Urinary bladder (tissue), 4 donors: ENCODE measurements at places on chromosomes 11 and 22.

DNA sequence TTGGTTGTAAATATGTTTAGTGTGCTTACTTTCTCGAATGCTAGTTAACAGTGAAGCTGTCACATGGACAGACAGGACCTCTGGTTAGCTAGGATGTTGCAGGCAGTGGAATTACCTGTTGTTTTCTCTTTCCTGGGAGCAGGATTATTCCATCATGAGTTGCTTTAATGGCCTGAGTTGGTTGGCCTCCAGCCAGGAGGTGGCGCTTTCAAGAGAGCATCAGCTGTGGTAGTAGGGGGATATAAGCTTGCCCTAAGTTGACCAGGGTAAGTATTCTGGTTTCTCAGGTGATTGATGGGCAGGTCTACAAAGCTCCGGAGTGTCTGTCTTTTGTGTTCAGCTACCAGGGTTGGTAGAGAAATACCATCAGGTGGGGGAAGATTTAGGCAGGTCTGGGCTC, 43.5 kb downstream of the NELL1 start:
- DNase-seq, result no peak

GRCh38 chr11:75667831-75668450, 897 bp downstream of the MAP6 start:
- no peak for DNase-seq

- no peak for DNase-seq
These were observed 4.6 kb upstream of the VSIG10L2 start for GRCh38 chr11:125941267-125941618.

DNA sequence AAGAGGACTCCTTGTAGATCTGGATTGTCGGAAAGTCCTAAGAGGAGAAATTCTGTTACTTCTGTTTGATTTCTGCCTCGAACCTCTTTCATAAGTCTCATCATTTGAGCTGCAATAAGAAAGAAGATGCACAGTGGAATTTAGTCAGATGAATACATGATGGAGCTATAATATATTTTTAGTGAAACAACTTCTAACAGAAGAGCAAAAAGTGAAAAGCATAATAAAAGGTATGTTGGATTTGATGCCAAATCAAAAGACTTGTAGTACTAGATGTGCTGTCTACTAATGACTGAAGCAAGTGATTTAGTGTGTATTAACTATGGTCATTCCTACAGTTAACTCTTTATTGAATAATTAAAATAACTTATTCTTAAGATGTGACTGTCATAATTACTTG, at the start of gene OR5AP2:
TSS of gene OR5AP2 (minus strand) at position 101 of the 400 bp plus-strand sequence. CDS start at position 101, 0 bp downstream.
- DNase-seq, result no peak

GRCh38 chr22:37043209-37043827, 8.2 kb upstream of the KCTD17 start:
- DNase-seq, result no peak

DNA sequence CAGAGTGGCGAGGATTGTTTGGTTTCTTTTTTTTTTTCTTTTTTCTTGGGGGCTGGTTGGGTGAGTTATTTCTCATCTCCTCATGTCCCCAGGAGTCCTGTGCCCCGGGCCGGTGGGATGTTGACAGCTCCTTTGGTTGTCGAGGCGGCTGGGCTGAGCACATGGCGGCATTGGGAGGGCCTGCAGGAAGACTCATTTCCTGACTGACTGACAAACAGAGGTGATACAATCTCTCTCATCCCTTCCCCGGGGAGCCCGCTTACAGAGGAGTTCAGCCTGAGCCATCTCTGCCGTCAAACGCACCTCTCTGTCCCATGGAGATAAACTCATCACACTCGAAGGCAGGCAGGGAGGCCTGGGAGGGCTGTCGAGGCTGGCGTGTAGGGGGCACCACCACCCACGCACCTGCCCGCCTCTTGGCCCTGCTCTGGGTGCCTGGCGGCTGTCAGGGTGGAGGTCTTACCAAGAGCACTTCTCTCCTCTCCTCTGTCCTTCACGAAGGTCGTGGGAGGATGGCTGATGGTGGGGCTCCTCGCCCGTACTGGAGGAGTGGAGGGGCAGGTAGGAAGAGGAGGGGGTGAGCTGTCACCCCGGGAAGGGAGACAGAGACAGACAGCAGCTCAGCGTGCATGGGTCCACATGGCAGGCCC, 60.0 kb upstream of the NECTIN1 start:
- no peak for DNase-seq

- DNase-seq, result no peak
These were observed 46.6 kb upstream of the SMIM38 start for GRCh38 chr11:69109101-69109500.

DNA sequence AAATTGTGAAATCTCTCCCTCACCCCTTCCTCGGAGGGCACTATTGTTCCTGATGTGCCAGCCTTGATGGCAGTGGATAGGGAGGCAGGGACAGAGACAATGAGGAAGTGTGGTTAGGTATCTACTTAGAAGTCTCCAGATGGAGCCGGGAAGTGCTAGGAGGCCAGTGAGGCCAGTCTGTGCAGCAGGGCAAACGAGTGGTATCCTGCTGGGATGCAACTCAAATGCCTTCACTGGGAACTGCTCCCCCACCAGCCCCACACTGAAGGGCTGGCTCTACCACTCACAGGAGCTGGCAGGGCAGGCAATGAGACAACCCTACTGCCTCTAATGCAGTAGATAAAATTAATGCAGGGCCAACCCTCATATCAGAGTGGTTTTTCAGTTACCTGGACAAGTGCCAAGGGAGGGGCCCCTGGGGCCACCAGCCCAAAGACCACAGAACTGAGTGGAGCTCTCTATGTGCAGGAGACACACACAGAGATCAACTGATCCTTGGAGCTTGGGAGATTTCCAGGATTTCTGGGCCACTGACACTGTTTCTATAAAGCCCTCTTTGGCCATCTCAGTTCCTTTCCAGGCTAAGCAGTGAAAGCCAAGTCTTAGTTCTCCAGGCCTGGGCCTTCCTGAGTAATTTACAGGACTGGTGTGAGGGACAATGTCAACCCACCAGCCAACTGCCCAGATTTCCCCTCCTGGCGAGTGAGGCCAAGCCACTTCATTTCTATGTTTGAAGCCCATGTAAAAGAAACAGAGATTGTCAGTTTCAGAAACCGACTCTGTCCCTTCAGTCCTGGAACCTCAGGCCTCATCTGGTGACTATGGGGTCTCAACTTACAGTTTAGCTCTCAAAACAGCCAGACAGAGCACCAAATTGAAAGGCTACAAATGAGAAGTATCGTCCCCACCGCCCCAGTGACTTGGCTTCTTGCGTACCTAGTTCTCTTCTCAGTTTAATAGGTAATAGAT, 4.1 kb downstream of the MIF start:
- DNase-seq, result no peak

DNA sequence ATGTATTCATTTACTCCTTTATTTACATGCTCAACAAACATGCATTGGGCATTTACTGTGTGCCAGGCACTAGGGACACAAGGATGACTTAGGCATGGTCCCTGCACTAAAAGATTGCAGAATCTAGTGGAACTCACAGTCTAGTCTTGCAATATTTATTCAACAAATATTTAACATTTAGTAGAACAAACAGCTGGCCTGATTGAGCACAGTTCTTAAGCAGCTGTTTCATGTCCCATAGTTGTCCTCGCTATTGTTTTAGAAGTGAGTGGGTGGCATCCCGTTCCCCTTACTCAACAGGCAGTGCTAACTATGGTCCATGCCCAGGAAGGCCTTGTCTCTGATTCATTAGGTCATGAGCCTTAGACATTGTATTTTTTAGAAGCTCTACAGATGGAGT, 459.9 kb upstream of the CADM1 start:
- DNase-seq, result no peak

DNA sequence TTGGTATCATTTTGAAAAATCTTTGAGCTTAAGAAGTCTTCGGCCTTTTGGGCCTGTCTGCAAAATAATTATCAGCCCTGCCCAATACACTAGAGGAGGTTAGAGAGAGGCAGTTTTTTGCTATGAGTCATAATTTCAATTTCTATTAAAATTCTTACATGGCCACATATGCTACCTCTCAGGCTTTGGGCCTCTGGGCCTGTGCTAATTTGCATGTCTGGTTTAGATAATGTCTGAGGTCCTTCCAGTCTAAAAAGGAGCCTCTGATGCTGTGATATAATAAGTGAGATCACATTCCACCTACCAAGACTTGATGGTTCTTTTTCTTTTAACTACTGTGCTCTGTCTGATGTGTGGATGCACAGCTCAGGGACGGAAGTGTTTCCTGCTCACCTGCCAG, 70.8 kb downstream of the KCNJ1 start:
- no peak for DNase-seq

GRCh38 chr22:22210375-22210774, 34.2 kb upstream of the VPREB1 start:
- DNase-seq, result no peak

GRCh38 chr22:48052621-48052890, 1290.1 kb downstream of the TBC1D22A start:
- DNase-seq, result no peak

DNA sequence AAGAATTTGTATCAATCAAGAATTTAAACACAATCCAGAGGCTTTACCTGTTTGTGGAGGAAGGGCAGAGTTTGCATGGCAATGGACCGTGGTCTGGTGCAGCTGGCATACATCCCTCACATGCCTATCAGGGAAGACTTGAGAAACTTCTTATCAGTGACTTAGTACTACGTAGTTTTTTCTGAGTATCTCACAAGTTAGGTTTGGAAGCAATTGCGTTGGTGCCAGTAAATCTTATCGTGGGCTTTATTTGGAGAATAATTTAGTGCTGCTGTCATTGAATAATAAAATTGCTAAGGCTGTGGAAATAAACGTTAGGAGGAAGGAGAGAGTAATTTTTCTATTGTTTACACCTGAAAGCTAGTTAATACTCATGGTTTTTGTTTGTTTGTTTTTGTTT, 72.3 kb downstream of the PRMT3 start:
- no peak for DNase-seq

GRCh38 chr11:87616511-87616910, 558.7 kb downstream of the RAB38 start:
- no peak for DNase-seq

DNA sequence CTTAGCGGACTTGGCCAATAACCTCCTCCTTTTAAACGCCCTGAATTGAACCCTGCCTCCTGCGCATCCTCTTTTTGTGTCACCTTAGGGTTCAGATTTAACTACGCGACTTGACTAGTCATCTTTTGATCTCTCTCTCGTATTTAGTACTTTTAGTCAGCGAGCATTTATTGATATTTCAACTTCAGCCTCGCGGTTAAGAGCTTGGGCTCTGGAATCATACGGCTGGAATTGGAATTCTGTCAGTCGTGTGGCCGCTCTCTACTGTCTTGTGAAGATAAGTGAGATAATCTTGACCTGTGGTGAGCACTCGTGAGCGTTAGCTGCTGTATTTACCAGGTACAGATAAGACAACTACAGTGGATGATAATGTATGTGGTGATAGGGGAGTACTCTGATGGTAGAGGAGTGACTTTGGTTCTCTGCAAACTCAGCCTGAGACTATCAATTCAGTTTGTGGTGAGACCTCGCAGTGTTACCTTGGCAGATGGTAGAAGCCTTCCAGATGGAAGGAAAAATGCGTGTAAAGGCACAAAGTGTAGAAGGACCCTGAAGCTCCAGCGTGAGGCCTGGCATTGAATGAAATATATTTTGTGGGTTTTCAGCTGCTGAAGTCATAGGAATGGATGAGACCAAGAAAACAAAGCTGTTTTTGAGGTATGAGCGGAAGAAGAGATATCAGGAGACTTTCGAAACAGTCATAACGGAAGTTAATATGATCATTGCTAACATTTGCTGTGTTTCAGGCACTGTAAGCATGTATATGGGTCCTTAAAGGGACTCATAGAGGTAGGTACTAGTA, 682 bp downstream of the ATM start:
- peak; percentile 1 for DNase-seq

- no peak for DNase-seq
These were observed 163.4 kb upstream of the NCAM1 start for GRCh38 chr11:112797648-112798293.

DNA sequence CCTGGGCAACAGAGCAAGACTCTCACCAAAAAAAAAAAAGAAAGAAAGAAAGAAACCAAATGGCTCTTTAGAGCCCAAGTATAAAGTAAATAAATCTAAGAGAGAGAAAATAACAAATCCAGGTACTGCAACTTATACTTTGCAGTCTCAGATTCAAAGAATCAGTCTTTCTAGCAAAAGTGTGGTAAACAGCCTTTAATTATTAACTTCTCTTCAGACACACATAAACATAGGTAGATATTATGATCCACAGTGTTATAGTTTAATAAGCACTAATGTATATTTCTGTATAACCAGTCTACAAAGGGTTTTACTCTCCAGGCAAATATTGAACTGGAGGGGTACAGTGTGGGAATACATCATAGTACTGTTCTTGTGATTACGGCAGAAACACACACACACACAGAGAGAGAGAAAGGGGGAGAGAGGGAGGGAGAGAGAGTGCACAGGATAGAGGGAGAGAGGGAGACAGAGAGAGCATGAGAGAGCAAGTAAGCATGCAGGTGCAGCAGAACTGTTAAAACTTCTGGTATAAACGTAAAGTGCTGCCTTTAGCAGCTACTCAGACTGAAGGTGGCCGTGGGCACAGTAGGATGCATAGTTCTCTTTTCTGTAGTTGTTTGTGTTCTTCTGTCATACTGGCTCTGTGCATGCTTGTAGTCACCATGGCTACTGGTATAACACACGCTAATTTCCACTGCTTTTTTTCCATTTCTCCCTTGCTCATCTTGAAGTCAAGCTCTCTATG, 32.3 kb downstream of the MTMR2 start:
- no peak for DNase-seq

- DNase-seq, result no peak
These were observed 1676.0 kb upstream of the RAG2 start for GRCh38 chr11:38274031-38274430.

DNA sequence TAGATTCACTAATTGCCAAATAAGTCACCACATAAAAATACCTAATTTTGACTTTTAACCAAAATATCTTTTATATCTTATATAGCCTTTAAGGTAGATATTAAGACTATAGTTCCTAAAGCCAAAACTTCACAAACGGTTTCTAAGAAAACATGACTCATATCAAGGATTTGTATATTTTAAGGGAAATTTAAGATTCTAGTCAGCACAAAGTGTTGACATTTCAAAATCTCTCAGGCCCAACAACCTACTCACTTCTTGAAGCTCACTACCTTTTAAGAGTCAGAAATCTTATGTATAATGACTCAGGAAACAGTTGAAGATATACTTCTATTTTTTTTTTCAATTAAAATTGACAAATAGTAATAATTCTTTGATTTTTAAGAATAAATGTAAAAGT, 221.9 kb downstream of the SBF2 start:
- no peak for DNase-seq

- DNase-seq, result no peak
These were observed 2.8 kb downstream of the RIC8A start for GRCh38 chr11:210122-210802.

DNA sequence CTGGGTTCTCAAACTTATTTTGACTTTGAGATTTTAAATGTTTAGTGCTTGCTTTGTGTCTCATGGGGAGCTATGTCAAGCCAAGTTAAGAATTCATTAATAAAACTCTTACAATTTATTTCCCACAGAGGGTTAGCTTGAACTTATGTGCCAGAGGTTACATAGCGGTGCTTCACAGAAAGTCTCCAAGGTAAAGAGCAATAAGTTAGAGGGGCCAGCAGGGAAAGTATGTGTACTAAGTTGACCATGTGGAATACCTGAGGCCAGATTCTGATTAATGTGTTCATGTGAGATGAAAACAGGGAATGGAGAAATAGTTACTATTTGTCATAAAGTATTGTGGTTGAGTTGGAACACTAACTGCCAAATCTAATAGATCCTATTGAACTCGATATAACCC, 149.3 kb downstream of the TMEM135 start:
- no peak for DNase-seq

- no peak for DNase-seq
These were observed 724.2 kb downstream of the BRD1 start for GRCh38 chr22:49103314-49104059.

- no peak for DNase-seq
These were observed 20.9 kb upstream of the PAMR1 start for GRCh38 chr11:35546317-35546716.

GRCh38 chr11:9804419-9804902, 140.6 kb downstream of the SWAP70 start:
- no peak for DNase-seq
